Body of pancreas (tissue), 4 donors: ENCODE measurements at places on chromosomes 2 and 18. TPM values are rescaled to one million over a fixed set of nuclear protein-coding genes. Genes with fewer than 3 reads are reported as not detected.

DNA sequence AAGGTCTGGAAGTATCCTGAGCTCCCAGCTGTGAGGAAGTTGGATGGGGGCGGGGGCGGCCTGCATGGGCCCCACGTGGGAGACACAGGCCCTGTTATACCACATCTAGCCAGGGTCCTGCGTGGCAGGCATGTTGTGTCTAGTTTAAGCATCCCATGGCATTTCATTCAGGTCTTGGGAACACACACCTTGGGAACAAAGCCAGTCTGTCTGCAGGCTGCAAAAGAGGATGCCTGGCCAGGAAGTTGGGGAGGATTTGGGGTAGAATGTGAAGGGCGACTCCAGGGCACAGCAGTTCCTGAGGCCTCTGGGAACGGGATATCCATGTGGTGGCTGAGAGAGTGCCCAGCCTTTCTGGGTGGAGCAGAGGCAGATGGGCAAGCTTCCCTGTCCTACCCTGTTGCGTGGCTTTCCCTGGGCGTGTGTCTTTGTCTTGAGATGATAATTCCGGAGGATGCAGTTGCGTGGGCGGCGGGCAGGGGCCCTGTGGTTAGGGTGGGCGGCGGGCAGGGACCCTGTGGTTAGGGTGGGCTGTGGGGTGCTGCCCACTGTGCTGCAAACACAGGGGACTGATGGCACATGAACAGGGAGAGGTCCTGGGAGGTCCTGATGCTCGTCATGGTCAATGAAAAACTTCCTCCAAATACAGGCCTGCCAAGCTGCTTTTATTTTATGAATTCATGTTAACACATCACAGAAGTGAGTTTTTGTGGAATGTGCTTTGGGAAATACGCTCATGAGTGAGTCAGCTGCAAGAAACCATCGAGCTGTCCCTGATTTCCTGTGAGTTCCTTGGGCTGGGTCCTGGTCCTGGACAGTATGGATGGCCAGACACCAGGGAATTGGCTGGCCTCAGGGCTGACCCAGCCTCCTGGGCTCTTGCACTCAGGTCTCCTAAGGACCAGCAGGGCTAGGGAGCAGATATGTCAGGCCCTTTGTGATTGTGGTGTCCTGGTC lies 90.0 kb upstream of the HS6ST1 start:
- no peak for DNase-seq

DNA sequence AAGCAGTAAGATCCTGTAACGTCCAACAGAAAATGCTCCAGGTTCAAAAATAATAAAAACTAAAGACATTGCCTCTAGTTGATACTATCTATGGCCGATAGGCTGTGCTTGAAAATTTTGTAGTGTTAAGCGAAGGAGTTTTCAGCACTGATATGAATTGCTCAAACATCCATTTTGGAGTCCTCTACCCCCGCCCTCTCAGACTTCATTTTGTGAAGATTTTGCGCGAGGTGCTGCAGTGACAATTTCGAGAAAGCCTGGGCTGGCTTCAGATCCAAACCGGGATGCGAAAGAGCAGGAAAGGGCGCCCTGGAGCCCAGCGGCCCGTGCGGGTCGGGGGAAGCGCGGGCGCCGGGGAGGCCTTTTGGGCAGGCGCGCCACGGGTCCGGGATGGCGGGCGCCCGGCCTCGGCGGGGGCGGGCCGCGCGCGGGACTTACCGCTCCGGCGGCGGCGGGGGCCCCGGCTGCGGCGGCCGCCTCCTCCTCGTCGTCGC lies 1.8 kb downstream of the SP3 start:
- H3K4me3 ChIP-seq: peak overlapping the region; percentile 99
- no peak for DNase-seq
- no peaks in the 10 kb centered on the region for H3K36me3 ChIP-seq
- H3K4me1 ChIP-seq: peaks cover 49% of the 10 kb centered on the region

DNA sequence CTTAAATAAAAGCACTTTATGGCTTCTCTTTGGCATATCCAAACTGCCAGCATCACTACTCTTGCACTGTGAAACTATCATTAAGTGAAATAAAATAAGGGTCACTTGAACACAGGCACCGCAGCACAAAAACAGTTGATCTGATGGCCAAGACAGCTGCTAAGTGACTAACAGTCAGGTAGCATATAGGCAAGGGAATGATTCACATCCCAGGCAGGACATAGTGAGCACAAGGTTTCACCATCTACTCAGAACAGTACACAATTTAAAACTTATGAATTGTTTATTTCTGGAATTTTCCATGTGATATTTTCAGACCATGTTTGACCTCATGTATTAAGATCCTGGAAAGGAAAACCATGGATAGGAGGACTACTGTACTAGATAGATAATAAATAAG lies 214.2 kb downstream of the MREG start:
- H3K4me3 ChIP-seq: no peak overlapping the region
- DNase-seq: no peak
- H3K36me3 ChIP-seq: no peaks in the 10 kb centered on the region
- H3K4me1 ChIP-seq: no peaks in the 10 kb centered on the region

GRCh38 chr2:9407363-9407811 lies 15.9 kb downstream of the ITGB1BP1 start:
- no peak overlapping the region for H3K27ac ChIP-seq
- H3K27me3 ChIP-seq: no peaks in the 10 kb centered on the region
- no peak for DNase-seq
- no peak overlapping the region for H3K4me3 ChIP-seq
- H3K4me1 ChIP-seq: no peaks in the 10 kb centered on the region

- H3K4me1 ChIP-seq: no peaks in the 10 kb centered on the region
- H3K4me3 ChIP-seq: no peak overlapping the region
- DNase-seq: no peak
- no peaks in the 10 kb centered on the region for H3K27me3 ChIP-seq
- H3K27ac ChIP-seq: no peak overlapping the region
Measured at GRCh38 chr2:185284696-185285095, 453.9 kb upstream of the FSIP2 start.

Gene CD207
- not detected for total RNA-seq

Gene NRP2
- total RNA-seq: 5.7 TPM

DNA sequence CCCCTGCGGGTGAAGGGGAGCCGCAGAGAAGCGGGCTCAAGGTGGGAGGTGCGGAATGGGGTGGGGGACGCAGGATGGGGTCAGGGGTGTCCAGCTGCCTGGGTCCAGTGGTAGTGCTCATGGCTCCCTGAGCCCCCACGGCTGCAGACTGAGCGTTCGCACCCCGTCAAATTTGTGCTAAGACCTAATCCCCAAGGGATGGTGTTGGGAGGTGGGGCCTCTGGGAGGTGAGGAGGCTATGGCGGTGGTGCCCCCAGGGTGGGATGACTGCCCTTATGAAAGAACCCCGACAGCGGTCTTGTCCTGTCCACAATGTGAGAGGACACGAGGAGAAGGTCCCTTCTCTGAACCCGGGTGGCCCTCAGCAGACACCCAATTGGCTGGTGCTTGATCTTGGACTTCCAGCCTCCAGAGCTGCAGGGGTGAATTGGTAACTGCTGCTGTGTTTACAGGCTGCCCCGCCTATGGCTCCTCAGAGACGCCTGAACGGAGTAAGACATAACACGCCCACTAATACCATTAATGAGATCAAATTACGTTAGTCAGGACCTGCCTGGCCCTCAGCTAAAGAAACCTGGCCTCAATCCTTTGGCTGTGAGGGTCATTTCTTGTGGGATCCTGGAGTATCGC lies 42.6 kb downstream of the PXDN start:
- no peak overlapping the region for H3K4me3 ChIP-seq
- H3K4me1 ChIP-seq: no peaks in the 10 kb centered on the region
- no peaks in the 10 kb centered on the region for H3K36me3 ChIP-seq
- no peak for DNase-seq

DNA sequence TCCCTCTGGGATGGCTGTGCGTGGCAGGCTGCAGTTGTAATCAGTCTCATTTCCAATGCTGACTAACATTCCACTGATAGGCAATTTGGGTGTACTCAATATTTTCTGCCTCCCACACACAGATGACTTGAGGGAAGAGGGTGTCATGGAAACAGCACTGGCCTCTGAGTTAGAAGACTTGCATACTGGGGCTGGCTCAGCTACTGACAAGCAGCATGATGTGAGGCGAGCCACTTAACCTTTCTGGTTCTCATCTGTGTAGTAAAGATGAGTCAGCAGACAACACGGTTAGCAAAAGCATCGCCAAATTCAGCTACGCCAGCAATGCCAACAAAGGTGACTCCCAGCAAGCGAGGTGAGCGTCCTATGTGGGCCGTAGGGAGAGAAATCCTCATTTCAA lies 73.5 kb downstream of the COLEC12 start:
- no peaks in the 10 kb centered on the region for H3K27me3 ChIP-seq
- H3K27ac ChIP-seq: no peak overlapping the region
- H3K4me1 ChIP-seq: peaks cover 13% of the 10 kb centered on the region
- DNase-seq: no peak

- no peak overlapping the region for H3K27ac ChIP-seq
- H3K36me3 ChIP-seq: no peaks in the 10 kb centered on the region
- no peak for DNase-seq
- H3K4me3 ChIP-seq: no peak overlapping the region
- no peaks in the 10 kb centered on the region for H3K27me3 ChIP-seq
Measured at GRCh38 chr18:76461148-76461547, 33.9 kb downstream of the ZNF516 start.
